ENCODE measurements at places on chromosomes 12 and 14. TPM values are rescaled to one million over a fixed set of nuclear protein-coding genes. Genes with fewer than 3 reads are reported as not detected.
A peak's percentile ranks its signal among the peaks of the same experiment; 100 is the strongest.

Gene ATP2B1
- 6.3 TPM for polyA plus RNA-seq

Gene IL23A
- not detected for polyA plus RNA-seq

Gene TOMM20L
- polyA plus RNA-seq: not detected

Gene LLPH
- polyA plus RNA-seq: 28.7 TPM

Gene CIT
- polyA plus RNA-seq: 3.0 TPM

DNA sequence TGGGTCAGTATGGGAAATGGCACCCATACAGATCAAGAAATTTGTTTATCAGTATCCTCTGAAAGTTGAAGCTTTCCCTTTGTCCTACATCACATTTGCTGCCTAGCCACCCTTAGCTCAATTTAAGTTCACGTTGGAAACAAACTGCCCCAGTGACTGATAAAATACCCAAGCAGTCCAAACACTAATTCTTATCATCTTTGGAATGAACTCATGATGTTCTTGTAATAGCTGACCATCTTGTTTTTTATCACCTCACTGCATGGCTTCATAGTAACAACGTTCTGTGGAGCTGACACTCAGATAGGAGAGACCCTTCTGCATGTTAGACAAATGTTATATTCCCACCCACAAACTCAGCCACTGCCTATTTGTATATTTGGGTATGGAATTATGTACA is 93.4 kb downstream of the GPR135 start:
- no peak for DNase-seq

DNA sequence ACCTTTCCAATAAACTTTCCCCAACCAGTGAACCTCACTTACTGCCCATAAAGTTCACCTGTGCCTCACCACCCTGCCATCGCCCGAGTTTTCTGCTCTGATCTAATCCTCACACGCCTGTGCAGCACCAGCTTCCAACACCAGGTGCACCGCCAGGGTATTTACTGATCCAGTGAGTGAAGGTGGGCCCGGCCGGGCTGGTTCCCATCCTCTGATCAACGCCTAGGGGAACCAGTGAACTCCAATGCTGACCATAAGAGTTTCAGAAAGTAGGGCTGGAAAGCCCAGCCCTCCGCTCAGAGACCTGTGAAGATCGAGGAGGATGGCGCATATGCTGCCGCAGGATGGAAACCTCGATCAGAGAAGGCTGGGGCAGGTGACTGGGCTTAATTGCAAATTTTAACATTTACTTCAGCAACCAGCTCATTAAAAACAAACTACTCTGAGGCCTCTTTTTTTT is 685 bp upstream of the MYL6B start:
- peak; percentile 73 for DNase-seq
